EH (cell line): ENCODE measurements at places on chromosomes 1 and 21.

DNA sequence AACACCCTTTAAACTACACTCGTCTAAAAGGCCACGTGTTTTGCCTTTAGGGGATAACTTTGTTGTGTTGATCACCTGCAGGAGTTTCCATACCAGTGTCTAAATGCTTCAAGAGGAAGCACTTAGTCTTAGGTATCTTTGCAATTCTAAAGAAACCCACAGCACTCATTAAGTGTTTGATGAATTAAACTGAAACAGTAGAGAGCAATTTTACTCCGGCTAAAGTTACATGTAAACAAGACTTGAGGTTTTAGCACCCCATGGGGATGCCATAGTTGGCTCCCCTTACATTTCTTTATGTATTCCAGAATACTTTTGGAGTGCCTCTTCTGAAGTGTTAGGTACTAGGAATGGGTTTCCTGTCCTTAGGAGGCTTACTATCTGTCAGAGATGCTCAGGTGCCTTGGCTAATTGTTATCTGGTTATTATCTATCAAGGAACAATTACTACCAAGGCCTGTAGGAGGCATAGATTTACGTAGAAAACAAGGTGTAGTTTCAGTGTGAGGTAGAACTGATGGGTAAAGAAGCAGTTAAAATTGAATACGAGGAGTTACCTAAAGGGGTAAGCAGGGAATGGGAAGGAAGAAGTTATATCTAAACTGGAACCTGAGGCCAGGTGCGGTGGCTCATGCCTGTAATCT is 176.8 kb upstream of the SAMSN1 start:
- no peak for DNase-seq

DNA sequence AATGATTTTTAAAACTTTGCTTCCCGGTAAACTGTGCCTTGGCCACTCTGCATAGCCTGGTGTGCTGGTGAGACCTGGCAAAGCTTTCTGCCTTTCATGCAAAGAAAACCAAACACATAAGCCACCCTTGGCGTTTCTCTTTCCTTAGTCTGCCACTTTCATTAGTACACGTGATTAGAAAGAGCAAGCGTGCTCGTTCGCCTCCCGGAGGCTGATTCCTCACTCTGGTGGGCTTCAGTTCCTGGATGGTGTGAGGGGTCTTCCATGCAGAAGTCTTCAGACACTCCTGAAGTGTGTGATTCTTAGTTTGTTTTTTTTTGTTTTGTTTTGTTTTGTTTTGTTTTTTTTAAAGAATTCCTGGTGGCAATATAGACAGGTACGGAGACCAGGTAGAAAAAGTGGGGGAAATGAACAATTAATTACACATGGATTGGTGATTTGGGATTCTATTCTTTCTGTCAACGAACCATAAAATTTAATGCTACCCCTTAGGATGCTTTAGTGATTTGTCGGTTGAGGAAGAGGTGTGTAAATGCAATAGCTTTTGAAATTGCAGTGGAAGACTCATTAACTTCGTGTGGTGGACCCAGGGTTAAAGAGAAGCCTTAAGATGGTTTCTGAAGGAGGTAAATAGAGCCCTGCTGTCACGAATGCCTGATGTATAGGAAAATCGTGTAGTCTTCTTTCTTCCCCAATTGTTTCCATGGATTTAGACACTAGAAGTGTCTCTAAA is 2.1 kb downstream of the GALNT2 start:
- DNase-seq, result peak; percentile 37

DNA sequence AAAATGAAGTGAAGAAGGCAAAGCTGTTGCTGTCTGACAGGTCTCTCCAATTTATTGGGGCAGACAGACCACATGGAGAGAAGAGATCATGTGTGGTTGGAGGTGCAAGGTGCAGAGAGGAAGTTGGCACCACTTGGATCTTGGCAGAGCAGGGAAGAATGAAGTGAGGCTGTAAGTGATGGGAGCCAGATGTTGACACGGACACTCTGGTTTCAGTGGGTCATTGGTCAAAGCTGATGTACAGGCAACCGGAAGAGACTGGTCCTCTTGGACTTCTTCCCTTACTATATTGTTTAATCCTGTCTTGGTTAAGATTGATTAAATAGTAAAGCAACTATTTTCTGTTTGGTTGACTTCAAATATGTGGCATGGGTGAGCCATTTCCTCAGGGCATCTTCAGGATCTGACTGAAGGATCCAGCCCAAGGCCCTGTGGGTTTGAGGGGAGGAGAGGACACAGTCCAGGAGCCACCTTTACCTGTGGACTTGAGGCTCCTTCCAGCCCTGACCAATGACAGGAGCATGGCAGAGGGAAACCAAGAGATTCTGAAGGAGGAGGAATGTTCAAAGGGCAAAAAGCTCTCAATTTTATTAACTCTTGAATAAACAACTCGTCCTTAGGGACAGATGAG is 49.4 kb downstream of the NENF start:
- DNase-seq, result peak; percentile 34

GRCh38 chr21:42199868-42200463 is 19.0 kb upstream of the ABCG1 start:
- peak; percentile 20 for DNase-seq

GRCh38 chr1:93033029-93033428 is 46.1 kb upstream of the MTF2 start:
- no peak for DNase-seq

GRCh38 chr1:5585256-5585655 is 407.0 kb downstream of the NPHP4 start:
- no peak for DNase-seq

DNA sequence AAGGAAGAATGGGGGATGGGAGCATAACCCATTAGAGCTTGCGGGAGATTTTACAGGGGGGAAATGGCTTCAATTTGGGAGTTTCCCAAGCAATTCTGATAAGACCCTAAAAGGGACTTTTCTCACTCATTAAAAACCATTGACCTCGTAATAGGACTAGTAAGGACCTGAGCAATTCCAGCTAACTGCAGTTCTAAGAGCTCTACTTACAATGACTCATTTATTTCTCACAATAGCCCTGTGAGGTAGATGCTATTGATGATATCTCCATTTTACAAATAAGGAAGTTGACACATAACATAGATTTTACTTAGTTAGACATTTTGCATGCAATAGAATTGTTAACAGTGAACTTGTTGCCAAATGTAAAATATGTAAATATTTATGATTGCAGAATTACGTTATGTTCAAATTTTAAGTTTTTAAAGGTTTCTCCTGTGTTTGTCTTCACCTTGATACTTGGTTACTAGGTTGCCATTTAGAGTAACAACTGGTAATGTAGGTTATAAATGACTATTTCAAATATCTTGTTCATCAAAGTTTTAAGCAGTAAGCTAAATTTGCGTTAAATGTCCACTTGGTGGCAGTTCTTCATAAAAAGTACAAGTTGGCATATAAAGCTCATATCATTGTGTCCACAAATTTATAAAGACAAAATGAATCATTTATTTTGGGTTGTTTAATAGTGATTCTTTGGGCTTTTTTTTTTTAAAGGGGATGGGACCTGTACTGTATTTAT is 182.0 kb downstream of the PLA2G4A start:
- DNase-seq, result no peak

DNA sequence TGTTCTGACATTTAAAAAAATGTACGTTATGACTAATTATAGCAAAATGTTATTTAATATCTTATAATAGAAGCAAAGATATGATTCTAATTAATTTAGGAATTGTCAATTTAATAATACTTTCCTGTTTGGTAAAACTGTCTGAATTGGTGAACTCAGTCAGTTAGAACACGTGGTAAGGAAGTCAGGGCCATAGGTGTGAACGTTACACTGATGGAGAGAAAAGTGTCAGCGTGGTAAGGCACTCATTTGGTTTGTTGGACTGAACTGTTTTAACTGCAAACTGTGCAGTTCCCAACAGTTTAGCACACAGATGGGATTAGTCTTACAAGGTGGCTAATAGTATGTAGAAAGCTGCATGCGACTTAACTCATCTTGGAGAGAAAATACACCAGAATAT is 102.9 kb downstream of the EPB41 start:
- DNase-seq, result no peak

DNA sequence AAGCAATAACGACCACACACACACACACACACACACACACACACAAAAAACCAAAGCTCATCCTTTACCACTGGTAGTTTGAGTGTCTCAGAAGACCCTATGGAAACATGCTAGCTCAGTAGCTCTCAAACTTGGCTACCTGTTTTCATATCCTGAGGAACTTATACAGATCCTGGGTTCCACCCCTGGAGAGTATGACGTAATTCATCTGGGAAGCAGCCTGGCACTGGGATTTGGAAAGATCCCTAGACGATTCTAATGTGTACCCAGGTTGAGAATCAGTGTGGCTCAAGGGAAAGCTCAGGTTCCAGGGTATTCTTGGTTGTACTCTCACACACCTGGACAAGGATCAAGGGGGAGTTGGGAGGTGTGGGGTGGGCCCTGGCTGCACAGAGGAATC is 85.9 kb downstream of the SELENOF start:
- no peak for DNase-seq
